Umbilical cord (tissue), 2 donors: ENCODE measurements at places on chromosomes 13 and 19. TPM values are rescaled to one million over a fixed set of nuclear protein-coding genes. Genes with fewer than 3 reads are reported as not detected.

- DNase-seq = no peak
Measured at GRCh38 chr13:20848203-20848602, 54.3 kb downstream of the XPO4 start.

- DNase-seq = no peak
Measured at GRCh38 chr13:50152655-50153309, 137.5 kb downstream of the KCNRG start.

DNA sequence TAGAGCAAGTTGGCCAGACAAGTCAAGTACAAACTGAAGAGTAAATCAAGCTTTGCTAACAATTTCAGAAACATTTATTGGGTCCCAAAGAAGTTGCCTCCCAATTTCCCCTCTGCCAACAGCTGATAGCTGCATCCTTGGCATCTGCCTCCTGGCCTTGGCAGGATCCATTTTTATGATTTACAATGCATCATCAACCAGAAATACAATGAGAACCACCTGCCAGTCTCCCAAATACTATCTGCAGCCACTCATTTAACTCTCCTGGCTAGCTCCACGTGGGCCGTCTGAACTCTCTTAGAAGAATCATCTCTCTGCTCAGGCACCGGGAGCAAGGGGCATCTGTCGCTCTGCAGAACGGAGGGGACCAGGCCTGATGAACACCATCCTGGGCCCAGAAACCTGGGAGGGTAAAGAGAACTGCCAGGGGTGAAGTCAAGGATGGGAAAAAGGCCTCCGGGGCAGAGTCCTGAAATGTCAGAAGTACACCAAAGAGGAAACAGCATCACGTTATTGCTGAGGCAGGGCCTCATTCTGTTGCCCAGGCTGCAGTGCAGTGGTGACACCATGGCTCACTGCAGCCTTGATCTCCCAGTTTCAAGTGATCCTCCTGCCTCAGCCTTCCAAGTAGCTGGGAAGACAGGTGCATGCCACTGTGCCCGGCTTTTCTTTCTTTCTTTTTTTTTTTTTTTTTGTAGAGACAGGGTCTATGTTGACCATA is 2.6 kb downstream of the LONP1 start:
- no peak for DNase-seq

GRCh38 chr13:32791545-32792172 is 205.4 kb downstream of the PDS5B start:
- DNase-seq = no peak

GRCh38 chr19:2483084-2483483 is 7.2 kb downstream of the GADD45B start:
- no peak for DNase-seq

- no peak for DNase-seq
Measured at GRCh38 chr13:39486758-39487157, 116.2 kb downstream of the LHFPL6 start.

GRCh38 chr19:49456326-49456725 is 3.3 kb downstream of the ALDH16A1 start:
- DNase-seq = no peak

GRCh38 chr13:42152495-42152894 is 104.0 kb downstream of the DGKH start:
- no peak for DNase-seq

DNA sequence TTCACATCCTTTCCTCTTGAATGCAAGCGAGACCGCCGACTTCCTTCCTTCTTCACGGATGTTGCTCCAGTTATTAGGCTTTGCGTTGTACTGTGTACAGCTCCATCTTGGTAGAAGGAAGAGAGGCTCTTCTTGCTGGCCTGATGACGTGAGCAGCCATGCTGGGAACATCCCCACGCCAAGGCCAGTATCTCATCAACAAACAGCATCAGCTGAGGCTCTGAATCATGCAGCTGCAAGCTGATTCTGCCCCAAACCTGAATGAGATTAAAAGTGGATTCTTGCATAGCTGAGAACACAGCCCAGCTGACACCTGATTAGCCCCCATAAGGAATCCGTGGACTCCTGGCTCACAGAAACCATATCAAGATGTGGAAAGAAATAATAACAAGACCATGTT is 809.6 kb downstream of the EFNB2 start:
- DNase-seq = no peak

DNA sequence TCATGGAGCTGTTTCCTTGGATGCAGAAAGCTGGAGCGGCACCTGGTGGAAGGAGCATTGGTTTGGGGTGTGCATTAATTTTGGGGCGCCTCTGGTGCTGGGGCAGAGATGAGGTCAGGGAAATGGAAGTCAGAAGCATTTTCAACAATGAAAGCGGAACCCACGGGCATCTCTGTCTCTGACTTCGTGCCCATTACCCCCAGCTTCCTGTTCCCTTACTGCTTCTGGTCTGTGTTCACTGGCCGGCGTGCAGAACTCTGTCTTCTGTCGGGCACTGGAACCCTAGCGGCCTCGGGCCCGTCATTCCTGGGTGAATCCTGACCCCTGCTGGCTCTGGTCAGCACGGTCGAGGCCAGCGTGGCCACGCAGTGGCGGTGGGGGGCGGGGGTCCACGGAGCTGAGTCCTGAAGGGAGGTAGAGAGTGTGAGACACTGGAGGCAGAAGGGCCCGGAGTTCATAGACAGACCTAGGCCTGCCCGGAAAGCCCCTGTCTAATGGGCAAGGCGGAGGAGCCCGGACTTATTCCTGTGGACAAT is 7.9 kb upstream of the LINGO3 start:
- peak; percentile 77 for DNase-seq

DNA sequence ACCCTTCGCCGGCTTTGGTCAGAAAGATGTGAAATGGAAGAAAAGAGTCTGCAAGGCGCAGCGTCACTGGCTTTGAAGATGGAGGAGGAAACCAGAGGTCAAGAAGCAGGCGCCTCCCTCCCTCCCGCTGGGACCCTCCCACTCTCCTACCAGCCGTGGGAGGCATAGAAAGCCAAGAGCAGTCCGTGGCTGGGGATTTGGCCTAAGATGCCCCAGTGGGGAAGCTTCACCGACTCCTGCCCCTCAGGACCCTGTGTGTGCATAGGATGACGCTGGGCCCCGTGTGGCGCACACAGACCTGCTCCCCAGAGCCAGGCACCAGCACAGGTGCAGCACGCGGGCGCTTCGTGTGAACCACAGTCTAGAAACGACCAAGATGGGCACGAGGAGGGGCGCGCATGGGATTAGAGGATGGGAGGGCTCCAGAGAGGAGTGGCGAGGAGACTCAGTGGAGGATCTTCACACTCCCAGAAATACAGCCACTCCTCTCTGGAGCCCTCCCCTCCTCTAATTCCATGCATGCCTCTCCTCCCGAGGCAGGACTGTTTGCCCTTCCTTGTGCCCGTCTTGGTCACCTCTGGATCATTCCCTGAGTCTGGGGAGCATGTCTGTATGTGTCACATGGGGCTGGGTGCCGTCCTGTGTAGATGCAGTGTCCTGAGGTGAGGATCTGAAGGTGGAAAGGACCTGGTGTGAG is 194.3 kb downstream of the TEX29 start:
- no peak for DNase-seq

GRCh38 chr13:27967736-27968315 is 1.3 kb downstream of the CDX2 start:
- no peak for DNase-seq

GRCh38 chr13:113742000-113742441 is 17.0 kb upstream of the TMEM255B start:
- DNase-seq = peak; percentile 88

RNF225 gene
- total RNA-seq = 0.72 TPM

ZNF541 gene
- total RNA-seq = not detected

IGFL1 gene
- not detected for total RNA-seq

CGB8 gene
- total RNA-seq = not detected

ZSWIM9 gene
- total RNA-seq = 1.9 TPM

FFAR2 gene
- 0.72 TPM for total RNA-seq

OR10H1 gene
- 2.6 TPM for total RNA-seq

SMAD9 gene
- total RNA-seq = 27.0 TPM

CYP2S1 gene
- total RNA-seq = 1.2 TPM

KLK12 gene
- not detected for total RNA-seq

SIGLEC6 gene
- not detected for total RNA-seq

REX1BD gene
- total RNA-seq = 20.7 TPM

FGF22 gene
- 0.24 TPM for total RNA-seq
